Smooth muscle cell of trachea (primary cell): ENCODE measurements at places on chromosomes 6 and 20. TPM values are rescaled to one million over a fixed set of nuclear protein-coding genes. Genes with fewer than 3 reads are reported as not detected.

GRM4 gene
- total RNA-seq: under 0.01 TPM in 1 of 2 replicates, not detected in the other

RNF217 gene
- total RNA-seq: 10.9 and 14.0 TPM in 2 replicates

FAM209A gene
- total RNA-seq: not detected in 2 replicates

ANGPT4 gene
- total RNA-seq: not detected in 2 replicates

ACTL10 gene
- total RNA-seq: 3.0 and 3.3 TPM in 2 replicates

MATN4 gene
- total RNA-seq: 0.33 TPM in 1 of 2 replicates, not detected in the other

KCNQ2 gene
- total RNA-seq: under 0.01 TPM in 1 of 2 replicates, not detected in the other

OPRM1 gene
- total RNA-seq: under 0.01 TPM in 1 of 2 replicates, not detected in the other

TMEM244 gene
- total RNA-seq: not detected in 2 replicates

GHRH gene
- not detected in 2 replicates for total RNA-seq

OPRL1 gene
- total RNA-seq: 1.9 and 5.8 TPM in 2 replicates

ULBP2 gene
- 0.99 and 2.5 TPM in 2 replicates for total RNA-seq

HRH3 gene
- not detected in 2 replicates for total RNA-seq

PNISR gene
- 64.5 and 100 TPM in 2 replicates for total RNA-seq

HLA-DQA2 gene
- not detected in 2 replicates for total RNA-seq

TRPC4AP gene
- total RNA-seq: 86.2 and 90.2 TPM in 2 replicates

PCK1 gene
- total RNA-seq: not detected in 2 replicates

RNF144B gene
- total RNA-seq: 1.0 and 1.2 TPM in 2 replicates
